ENCODE measurements at places on chromosomes 5 and 9. TPM values are rescaled to one million over a fixed set of nuclear protein-coding genes. Genes with fewer than 3 reads are reported as not detected.

The RNF183 gene
- not detected for polyA plus RNA-seq

DNA sequence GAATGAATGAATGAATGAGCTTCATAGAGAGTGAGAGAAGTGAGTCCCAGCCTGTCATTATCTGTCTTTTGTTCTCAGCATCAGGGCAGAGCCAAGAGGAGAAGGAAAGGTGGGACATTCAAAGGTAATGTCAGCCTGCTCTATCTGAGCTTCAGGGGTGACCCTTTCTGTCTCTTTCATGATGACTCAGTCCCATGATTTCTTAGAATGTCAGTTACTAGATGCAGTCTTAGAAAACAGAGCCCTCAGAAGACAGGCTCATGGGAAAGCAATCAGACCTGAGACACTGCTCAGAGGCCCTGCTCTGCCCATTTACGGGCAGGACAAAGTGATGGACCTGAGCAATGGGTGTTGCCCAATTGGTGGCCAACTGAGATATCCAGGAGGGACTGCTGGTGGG lies 1.1 kb downstream of the SPATA31D1 start:
- DNase-seq = no peak

DNA sequence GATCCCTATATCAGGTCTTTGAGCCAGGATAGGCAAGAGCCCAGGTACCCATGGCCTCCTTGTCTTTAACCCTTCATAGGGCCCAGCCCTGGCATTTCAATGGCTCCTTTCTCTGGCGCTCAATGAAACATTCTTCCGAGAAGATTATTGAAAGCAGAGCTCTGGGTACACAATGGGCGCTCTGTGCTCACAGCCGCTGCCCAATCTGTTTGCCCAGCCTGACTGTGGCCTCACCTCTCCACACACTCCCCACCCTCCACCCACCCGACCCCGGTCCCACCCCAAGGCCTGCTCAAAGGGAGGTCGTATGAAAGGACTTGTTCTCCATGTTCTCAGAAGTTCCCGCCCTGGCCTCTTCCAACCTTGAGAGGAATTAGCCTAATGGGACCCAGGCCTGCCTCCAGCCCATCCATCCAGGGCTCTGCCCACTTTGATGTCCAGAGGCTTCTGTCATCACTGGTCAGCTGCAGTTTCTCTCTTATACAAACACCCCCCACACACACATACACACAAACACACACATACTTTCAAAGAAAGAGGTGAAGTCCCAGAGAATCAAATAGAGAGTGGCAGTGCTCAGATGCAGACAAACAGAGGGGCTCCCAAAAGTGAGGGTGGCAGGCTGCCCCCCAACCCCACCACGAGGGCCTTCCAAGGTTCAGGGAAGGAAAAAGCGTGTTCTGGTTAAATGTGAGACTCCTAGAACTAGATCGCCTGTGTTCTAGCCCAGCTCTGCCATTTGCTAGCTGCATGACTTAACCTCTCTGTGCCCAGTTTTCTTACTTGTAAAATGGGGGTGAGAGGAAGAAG lies 5.1 kb upstream of the ARSI start:
- DNase-seq = no peak

GRCh38 chr9:17462869-17463464 lies 115.9 kb upstream of the SH3GL2 start:
- DNase-seq = no peak

GRCh38 chr5:36160617-36161016 lies 8.7 kb downstream of the SKP2 start:
- no peak for DNase-seq

DNA sequence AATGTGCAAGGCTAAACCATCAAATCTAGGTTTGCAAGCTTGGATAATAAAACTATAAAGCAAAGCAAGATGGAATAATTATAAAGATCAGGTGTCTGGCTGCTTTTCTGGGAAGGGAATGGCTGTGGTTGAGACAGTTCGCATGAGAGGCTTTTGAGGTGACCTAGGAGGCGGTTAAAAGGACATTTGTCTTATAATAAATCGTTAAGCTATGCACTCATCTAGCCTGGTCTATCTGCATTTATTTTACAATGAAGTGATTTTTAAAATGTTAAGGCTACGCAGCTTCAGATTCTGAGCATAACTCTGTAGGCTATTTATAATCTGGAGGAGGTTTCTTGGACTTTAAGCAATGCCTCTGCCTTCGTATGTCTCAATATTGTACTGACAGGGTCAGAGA lies 29.4 kb upstream of the MAN2A1 start:
- DNase-seq = no peak
